Stimulated activated CD8-positive, alpha-beta memory T cell treated with anti-CD3 and anti-CD28 coated beads, Interleukin-12 subunit alpha, Interleukin-12 subunit beta, amount 100 ng/mL, for 4 hours (primary cell): ENCODE measurements at places on chromosomes 1 and 21.

- DNase-seq = no peak
Observed at GRCh38 chr1:234573711-234574299, 36.2 kb downstream of the IRF2BP2 start.

GRCh38 chr1:16047791-16048475 lies 4.4 kb downstream of the CLCNKB start:
- no peak for DNase-seq

GRCh38 chr21:42200906-42201614 lies 17.9 kb upstream of the ABCG1 start:
- no peak for DNase-seq

DNA sequence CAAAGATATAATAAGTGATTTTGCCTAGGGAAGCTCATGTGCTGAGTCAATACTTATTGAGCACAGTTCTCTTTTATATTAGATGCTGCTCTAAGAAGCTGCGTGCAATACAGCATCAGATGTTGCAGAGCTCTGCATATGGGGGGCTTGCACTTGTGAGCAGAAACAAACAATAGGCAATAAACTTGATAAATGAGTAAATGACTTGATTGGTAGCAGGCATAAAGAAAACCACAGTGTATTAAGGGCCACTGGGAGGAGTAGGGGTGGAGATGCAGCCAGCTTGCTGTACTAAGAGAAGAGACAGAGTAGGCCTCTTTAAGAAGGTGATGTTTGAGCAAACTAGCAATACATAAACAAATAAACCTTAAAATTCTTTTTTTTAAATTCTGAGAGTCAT lies 598.5 kb upstream of the ADAMTS5 start:
- no peak for DNase-seq
